ENCODE measurements at places on chromosomes 5 and 9.

DNA sequence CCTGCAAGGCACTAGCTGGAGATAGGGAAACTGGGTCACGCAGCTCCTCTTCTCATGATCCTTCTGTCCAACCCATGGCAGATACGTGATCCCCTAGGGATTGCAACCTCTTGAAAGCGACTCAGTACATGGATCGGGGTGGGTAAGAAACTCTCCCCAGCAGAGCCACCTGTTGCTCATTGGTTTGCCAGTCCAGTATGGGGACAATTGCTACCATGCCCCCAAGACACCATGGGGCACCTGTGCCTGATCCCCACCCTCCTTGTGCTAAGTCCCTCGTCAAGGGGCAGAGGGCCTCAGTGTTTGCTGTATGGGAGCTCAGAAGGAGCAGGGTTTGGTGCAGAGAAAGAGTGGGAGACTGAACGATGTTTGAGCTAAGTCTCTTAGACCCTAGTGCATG lies 500.9 kb downstream of the ENC1 start:
- no peak for DNase-seq

DNA sequence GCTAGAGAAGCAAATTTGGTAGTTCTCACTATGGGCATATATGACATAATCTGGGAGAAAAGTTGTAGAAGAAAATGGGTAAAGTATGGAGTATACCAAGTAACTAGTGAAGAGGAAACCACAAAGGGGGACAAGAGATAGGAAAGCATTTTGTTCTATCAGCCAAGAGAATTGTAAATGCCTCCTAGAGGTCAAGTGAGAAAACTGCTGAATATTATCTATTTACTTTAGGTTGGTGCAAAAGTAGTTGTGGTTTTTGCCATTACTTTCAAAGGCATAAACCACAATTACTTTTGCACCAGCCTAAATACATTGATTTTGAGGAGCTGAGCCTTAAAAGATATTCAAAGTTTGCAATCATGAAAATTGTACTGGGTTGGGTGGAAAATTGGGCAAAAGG lies 126.7 kb upstream of the GRHPR start:
- no peak for DNase-seq

GRCh38 chr9:85344901-85345300 lies 396.9 kb downstream of the AGTPBP1 start:
- no peak for DNase-seq

GRCh38 chr9:22229069-22229468 lies 217.6 kb upstream of the DMRTA1 start:
- DNase-seq: no peak

DNA sequence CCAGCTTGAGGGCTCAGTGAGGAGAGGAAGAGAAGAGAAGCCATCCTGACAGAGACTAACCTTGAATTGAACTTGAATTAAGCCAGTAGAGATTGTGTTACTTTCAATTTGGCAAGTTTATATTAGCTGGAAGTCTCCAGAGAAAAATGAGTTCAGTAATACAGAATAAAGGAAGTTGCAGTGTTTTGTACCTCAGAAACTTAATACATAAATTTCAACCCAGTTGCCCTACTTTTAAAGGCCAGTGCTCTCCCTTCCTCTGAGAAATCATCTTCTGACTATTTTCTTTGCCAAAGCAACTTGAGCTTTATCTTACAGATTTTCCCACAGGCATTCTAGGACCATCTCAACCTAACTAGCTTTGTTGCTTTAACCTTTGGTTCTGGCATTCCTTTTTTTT lies 231.0 kb upstream of the GAS1 start:
- DNase-seq: no peak

- no peak for DNase-seq
Observed at GRCh38 chr5:82952326-82952725, 124.9 kb downstream of the TMEM167A start.

- no peak for DNase-seq
Observed at GRCh38 chr5:150034662-150035061, 34.1 kb downstream of the HMGXB3 start.

- DNase-seq: no peak
Observed at GRCh38 chr5:139926797-139927503, 116.1 kb downstream of the NRG2 start.

DNA sequence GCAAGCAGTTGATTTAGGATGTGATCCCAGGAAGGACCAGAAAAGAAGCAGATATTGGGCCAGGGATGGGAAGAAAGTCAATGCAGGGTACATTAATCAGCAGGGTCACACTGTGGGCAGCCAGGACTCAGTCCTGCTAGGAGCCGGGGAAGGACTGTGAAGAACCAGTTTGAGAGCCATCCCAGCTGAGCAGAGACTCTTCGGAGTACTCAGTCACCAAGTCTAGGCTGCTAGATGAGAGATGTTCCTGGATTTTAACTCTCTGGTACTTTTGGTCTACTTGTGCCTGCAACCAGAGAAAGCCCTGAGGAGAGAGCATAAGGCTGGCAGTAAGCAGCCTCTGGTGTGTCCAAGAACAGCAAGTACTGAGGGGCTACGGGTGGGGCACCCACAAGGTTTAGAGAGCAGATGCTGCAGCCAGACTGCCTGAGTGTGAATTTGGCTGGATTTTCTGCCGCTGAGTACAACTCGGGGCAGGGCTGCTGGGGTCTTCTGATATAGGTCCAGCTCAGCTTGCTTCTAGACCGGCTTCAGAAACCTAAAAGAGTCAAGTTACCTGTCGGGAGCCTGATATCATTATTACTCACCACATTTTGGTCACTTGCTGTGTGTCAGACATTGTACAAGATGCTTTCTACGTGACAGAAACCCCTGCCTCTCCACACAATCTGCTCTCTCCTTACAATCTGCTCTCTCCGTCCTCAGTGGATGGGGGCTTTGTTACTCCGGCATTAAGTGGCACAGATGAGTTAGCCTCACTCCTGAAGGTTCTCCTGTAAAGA lies 250.2 kb upstream of the GAS1 start:
- DNase-seq: no peak

GRCh38 chr5:88536146-88536545 lies 267.5 kb upstream of the TMEM161B start:
- no peak for DNase-seq

DNA sequence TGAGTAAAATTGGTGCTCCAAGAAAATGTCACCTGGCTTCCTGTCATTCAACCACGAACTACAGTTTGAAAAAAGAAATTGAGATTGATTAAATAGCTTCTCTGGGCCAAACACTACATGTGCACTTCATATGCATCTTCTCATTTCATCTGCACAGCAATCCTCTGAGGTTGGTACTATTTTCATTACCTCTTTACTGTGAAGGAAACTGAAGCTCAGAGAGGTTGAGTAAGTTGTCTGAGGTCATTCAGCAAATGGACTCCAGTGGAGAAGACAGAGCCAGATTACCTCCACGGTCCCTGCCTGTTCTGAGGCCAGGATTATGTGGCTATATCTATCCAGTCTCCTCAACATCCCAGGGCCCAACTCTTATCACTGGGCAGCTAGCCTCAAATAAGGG lies 46.5 kb downstream of the SLC6A7 start:
- DNase-seq: no peak

DNA sequence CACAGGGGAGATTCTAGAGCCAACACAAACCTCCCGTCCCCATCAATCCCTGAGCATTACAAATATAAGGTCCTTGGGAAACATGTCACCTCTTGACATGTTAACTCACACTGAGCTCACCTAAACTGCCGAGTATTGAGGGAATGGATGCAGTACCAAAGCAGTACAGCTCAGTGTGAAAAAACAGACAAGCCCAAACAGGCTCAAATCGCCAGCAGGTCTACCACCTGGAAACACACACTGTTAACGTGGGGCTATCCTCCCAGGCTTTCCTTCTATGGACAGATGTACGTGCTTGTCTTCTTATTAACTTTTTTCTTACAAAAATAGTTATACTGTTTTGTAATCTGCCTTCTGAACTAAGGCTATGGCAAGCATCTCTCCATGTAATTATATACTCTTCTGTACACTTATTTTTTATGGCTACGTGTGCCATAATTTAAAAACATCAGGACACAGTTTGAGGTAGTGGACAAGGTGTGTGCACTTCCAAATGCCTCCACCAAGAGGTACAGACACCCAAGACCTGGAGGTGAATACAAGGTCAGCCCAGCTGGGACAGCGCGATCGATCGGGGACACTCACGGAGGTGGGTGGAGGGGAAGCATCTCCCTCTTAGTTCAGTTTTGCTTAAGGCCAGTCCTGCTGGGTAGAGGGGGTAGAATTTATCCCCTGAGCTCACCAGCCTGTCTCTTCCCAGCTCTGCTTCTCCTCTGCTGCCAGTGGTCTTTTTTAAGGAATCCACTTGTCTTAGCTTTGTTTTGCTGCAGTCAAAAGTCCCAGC lies 76.5 kb downstream of the DAP start:
- DNase-seq: no peak

- peak; percentile 8 for DNase-seq
Observed at GRCh38 chr5:168227001-168227400, 64.4 kb upstream of the WWC1 start.

DNA sequence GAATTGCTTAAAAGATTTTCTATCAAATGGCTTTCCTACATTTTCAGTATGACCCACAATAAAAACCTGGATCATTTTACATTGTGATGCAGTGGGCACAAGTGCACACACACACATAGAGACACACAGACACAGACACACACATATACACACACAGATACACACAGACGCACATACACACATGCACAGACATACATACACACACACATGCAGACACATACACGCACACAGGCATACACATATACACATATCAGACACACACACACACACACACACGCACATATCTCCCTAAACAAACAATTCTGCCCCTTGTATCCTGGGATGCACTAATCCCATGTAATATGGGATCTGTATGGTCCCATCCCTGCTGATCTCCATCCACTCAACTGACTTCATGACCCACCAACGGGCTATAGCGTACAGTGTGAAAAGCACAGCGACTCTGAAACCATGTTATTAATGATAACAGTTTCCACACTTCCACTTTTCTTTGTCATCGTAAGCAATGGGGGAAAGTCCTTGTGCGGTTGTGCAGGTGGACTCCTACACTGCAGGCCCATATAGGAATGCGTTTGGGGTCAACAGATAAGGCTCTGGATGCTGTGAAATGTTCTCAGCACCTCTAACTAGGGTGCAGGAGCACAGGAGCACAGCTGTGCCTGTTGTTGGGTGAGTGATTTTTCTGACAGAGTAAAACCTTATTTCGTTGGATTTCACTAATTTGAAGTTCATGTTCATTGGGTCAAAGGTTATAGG lies 52.7 kb downstream of the DAP start:
- DNase-seq: no peak

DNA sequence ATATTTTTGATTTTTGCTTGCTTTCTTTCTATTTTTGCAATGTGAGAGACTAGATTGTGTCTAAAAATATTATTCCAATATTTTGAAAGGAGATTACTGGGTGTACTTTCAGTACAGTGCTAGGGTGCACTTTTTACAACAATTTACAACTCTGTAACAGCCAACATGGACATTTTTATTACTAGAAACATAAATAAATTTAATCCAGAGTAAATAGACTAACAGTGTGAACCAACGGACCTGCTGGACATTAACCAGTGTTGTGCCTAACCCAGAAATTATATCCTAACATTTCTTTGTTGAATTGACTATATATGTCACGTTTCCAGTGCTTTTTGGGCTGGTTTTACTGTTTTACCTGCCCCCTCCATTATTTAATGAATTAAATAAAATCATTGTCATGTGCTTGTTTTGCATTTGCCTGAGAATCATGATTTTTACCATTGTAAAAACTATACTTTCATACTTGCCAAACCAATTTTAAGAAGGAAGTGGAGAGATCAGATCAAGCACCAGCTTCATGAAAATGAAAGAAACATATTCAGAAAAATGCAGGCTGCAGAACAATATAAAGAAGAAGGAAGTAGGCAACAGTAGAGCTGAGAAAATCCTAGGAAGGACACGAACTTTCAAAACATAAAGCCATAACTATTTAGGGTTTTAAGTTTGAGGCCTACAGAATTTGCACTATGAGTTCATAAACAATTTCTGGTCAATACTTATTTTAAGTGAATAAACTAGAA lies 400.8 kb upstream of the PIK3R1 start:
- DNase-seq: no peak

- no peak for DNase-seq
Observed at GRCh38 chr5:39801306-39801705, 376.5 kb upstream of the DAB2 start.

DNA sequence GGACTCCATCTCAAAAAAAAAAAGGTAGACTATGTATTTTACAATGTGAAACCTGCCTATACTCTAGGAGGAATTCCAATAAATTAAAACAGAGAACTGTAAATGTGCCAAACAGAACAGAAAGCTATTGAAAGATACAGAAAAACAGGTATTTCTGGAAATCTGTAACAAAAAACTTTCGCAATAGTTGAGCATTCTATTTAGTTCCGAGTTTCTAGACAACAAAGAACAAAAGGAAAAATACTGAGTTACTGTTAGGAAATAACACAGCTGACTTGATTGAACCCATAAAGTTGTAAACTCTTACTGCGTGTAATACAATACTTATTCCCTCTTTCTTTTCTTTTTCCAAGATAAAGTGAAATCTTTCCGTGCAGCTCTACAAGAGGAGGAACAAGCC lies 18.6 kb downstream of the DIMT1 start:
- no peak for DNase-seq

DNA sequence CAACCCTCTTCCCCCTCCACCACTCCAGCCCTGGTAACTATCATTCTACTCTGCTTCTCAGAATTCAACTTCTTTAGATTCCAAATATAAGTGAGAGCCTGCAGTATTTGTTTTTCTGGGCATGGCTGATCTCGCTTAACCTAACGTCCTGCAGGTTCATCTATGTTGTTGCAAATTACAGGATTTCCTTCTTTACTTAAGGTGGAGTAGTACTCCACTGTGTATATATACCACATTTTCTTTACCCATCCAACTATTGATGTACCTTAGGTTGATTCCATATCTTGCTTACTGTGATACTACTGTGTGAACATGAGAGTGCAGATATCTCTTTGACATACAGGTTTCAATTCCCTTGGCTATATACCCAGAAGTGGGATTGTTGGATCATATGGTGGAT lies 106.3 kb upstream of the ZNF366 start:
- DNase-seq: no peak

DNA sequence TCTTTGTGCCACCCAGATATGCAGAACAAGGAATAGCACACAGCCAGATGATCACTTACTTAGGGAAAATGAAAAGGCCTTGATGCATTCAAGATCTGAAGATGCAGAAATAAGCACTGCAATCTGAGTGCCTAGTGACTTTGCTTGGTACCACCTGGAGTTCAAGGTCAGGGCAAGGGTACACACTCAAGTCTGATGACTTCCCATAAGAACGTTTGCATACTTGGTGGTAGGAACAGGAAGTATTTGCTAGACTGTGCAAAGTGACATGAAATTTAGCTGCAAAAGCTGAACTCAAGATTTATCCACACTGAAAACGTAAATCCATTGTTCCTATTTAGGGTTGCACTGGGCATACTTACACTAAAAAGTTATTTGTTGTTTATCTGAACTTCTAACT lies 177.1 kb downstream of the PIK3R1 start:
- no peak for DNase-seq

GRCh38 chr5:127944125-127944524 lies 139.4 kb upstream of the SLC12A2 start:
- no peak for DNase-seq

DNA sequence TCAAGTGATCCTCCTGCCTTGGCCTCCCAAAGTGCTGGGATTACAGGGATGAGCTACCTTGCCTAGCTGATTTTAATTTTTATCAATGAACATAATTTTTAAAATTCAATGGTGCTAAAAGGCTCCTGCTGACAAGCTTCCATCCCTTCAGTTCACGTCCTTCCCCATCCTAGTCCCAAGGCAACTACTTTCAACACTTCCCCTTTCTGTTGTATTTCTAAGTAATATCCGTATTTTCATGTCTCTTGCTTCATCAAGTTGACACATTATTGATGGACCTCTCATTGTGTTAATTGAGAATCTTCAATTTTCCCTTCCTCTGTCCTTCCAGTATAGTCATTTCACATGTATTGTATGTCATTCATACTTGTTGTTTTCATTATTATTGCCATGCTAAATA lies 93.8 kb upstream of the RASGRF2 start:
- DNase-seq: no peak

All from activated T-cell treated with anti-CD3 and anti-CD28 coated beads, Interleukin-2, amount 50 U/mL, for 72 hours (primary cell).